NB4 (cell line): ENCODE measurements at places on chromosomes 1 and 21.
A peak's percentile ranks its signal among the peaks of the same experiment; 100 is the strongest.

- DNase-seq: no peak
Measured at GRCh38 chr1:208047975-208048374, 137.1 kb upstream of the CD34 start.

DNA sequence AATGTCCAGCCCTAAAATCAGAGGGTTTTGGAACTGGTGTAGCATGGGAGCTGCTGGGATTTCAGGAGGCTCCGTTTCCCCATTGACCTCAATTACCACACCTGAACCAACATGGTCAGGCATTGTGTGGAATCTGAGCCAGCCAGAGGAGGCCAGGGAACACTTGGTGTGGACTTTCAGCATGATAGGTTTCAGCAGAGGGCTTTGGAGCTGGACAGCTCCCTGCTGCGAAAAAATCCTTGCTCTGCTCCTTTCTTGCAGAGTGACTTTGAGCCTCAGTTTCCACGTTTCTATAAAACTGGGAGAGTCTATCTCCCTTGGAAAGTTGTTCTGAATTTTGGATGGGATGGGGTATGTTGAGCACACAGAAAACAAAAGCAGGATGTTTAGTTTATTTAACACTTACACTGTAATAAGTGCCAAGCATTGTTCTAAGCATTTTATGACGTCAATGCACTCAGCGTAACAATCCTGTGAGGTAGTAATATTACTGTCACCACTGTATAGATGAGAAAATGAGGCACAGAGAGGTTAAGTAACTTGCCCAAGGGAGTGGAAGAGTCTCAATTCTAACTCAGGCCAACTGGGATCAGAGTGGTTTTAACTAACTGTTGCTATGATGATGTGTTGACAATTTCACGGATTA is 168.0 kb downstream of the GRIK3 start:
- no peak for DNase-seq

GRCh38 chr1:84083307-84083706 is 60.8 kb upstream of the PRKACB start:
- no peak for DNase-seq

- DNase-seq: peak; percentile 36
Measured at GRCh38 chr1:220757441-220757840, 9.3 kb downstream of the MTARC2 start.

DNA sequence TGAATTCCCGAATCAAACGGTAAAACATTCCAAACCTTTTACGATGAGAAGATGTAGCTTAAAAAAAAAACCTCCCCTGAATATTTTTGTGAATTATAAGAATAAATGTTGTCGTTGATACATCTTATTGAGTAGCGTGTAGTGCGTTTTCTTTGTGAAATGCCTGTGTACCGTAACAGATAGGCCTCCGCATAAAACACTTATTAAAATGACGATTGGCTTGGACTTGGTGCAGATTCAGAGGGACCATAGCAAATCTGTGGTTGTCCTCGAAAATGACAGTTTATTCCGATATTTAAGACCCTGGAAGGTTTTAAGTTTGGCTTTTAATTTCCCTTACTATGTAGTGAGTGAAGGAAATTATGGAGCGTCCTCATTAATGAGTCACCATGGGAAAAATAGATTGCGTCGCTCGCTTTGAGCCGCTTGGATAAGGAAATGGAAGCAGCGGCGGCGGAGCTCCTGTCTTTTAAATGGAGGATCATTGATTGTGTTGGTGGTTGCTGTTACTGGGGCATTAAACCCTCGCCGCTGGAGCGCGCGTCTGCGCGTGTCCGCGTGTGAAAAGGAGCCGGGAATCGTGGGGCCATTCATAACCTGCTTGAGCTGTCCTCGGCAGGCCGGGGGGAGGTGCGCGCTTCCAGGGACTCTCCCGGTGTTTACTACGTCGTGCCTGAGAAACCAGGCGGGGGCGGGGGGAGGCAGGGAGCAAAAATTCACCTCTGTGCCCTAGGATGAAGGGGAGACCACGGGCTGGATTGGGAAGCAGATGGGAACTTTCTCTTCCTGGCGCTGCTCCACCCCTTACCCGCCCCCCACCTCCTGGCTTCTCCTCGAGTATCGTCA is 1.6 kb downstream of the SPEN start:
- peak; percentile 83 for DNase-seq

DNA sequence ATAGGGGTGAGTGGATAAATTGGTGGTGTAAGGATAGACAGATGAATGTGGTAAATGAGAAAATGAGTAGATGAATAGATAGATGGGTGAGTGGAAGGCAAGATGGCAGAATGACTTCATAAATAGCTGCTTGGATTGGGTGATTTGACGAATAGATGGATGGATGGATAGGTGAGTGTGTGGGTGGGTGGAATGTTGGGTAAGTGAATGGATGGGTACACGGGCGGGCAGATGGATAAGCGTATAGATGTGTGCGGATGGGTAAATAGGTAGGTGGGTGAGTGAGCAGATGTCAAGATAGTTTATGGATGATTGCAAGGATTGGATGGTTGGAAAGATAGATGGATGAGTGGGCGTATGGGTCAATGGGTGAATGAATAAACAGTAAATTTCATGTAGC is 59.3 kb downstream of the EPHB2 start:
- DNase-seq: no peak

DNA sequence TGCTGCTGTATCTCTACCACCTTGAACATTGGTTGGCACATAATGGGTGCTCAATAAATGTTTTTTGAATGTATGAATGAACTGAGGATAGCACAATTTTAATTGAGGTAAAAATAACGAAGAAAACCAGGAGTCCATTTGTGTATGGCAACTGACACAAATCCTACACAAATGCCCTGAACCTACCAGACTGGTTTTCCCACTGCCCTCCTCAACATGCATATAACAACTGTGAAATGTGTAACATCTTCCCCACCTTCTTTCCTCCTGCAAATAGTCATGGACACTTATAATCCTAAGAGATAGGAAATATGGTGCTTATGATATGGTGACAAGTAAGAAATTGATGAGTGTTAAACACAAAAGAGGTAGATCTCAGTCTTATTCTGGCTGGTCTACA is 9.9 kb upstream of the LMO4 start:
- DNase-seq: no peak

- DNase-seq: no peak
Measured at GRCh38 chr1:115300087-115300876, 37.8 kb downstream of the NGF start.

- no peak for DNase-seq
Measured at GRCh38 chr1:241883159-241883558, 35.2 kb downstream of the EXO1 start.

DNA sequence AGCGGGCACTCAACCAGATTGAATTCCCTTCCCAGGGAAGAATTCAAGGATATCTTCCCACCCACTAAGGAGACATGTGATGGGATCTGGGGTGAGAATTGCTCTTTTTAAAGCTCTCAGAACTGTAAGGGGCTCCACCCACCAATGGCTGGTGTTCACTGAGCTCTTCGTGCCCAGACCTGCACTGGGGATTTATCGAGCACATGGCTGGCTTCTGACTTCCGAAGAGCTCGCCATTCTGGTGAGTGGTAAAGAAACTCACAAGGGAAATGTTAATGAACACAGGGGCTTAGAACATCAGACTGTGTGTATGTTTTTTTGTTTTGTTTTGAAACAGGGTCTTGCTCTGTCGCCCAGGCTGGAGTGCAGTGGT is 9.8 kb downstream of the PADI3 start:
- DNase-seq: no peak

GRCh38 chr1:156480411-156481192 is 20.0 kb downstream of the MEF2D start:
- peak; percentile 69 for DNase-seq

DNA sequence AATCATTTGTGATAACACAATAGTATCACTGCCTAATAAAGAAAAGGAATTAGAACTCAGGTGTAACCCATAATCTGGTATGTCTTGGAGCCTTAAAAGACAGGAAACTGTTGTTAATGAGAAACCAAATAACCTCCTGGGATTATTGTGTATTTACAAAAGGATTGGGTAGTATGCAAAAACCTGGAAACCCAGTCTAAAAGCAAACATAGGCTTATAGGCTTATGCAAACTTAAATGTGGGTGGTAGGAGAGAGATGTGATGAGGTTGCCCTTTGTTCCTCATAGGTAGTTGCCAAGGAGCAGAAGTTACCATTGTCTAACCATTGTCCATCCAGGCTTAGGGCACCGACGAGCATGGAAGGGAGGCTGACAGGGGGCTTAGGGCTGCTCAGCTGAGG is 165.8 kb downstream of the AK5 start:
- DNase-seq: no peak

DNA sequence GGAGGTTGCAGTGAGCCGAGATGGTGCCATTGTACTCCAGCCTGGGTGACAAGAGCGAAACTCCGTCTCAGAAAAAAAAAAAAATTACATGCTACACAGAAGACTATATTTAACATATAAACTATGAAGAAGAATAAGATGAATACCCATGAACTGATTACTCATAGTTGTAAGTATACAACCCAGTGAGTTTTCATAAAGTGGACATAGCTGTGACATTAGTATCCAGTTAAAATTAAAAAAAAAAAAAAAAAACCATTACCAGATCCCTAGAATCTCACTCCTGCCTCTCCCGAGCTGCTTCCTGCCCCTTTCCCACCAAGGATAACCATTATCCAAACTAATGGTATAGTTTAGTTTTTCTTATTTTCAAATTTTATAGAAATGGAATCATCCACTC is 37.4 kb downstream of the UBE4B start:
- no peak for DNase-seq

- DNase-seq: no peak
Measured at GRCh38 chr1:40868051-40868723, 6.0 kb upstream of the CITED4 start.

- no peak for DNase-seq
Measured at GRCh38 chr21:33881689-33882440, 33.7 kb downstream of the ATP5PO start.

DNA sequence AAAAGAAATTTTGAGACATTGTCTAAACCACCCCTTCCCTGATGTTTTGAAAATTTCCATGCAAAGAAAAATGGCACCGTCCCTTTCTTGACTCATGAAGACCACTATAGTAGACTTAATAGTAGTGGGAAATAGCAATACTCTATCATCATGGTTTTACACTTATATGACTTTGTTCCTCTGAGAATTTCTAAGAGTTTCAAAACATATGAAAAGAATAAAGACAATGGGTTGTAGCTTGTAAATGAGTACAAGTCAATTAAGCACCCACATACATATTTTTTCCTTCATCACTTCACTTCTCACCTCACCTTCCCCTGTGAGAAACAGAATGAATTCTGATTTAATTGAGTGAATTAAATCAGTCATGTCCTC is 151.7 kb downstream of the LYPLAL1 start:
- no peak for DNase-seq

DNA sequence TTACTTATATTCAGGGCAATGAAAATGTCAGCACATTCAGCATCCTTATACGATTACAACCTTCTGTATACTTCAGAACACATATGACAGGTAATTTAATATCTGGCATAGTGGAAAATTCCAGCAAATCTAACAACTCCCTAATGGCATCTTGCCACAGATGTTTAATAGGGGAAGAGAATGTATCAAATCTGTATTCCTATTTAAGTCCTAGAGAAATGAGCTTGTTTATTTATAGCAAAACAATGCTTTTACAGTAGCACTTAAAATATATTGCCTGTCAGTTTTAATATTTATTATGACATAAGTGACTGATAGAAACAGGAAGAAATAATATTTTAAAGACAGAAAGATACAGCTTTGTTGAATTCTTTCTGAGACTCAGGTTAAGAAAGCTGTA is 1101.8 kb upstream of the B3GALT2 start:
- no peak for DNase-seq

- peak; percentile 62 for DNase-seq
Measured at GRCh38 chr21:25385911-25386474, 221.3 kb downstream of the MRPL39 start.

DNA sequence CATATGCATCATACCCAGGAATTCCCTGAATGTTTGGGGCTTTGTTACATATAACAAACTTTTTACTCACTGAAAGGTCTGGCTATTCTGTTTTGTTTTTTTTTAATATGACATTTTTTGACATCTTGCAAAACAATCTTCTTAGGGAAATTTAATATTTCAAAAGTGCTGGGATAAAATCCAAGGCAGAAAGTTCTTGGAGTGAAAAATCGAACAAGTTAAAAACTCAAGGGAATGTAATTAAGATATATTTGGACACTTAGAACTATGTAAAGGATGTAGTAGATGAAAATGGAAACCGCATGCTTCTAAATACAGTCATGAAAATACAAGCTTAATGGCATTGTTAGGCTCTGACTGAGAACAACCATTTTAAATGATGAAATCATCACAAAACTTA is 8.6 kb downstream of the CHODL start:
- DNase-seq: no peak

DNA sequence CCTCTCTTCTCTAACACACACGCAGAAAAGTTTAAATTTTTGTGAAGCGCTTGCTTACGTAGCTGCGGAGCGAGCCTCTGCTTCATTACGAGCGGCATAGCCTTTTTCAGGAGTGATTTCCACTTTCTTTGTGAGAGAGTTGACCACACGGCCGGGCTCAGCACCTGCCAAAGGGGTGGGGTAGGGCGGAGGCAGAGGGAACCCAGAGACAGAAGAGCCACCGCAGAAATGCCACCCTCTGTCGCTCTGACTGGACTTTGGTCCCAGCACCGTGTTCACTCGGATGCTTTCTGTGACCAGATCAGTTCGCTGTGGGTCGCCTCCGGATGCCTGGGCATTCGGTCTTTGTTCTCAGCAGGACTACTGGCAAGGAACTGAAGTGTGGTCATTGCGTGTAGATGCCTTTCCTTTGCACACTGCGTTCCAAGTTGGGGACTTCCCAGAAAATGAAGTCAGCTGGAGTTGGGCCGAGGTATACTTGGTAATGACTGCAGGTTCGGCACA is 883 bp downstream of the CHODL start:
- DNase-seq: no peak

- no peak for DNase-seq
Measured at GRCh38 chr1:91501523-91501851, 836 bp downstream of the CDC7 start.

GRCh38 chr1:20375563-20375962 is 84.9 kb downstream of the VWA5B1 start:
- DNase-seq: no peak

DNA sequence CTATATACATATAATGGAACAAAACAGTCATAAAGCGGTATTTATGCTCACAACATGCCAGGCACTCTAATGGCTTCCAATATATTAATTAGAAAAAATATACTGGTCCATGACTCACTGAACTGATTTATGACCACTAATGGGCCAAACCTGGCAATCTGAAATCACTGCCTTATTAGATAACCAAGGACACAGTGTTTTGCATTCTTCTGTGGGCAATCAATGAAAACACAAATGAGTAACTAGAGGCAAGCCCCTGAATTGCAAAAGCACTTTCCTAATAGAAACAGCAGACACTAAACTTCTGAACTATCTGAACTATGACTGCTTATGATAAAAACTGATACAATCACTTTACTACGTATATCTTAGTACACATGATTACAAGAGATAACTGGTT is 3.5 kb downstream of the GCLM start:
- peak; percentile 14 for DNase-seq
